ENCODE measurements at places on chromosomes 4 and X. TPM values are rescaled to one million over a fixed set of nuclear protein-coding genes. Genes with fewer than 3 reads are reported as not detected.

DNA sequence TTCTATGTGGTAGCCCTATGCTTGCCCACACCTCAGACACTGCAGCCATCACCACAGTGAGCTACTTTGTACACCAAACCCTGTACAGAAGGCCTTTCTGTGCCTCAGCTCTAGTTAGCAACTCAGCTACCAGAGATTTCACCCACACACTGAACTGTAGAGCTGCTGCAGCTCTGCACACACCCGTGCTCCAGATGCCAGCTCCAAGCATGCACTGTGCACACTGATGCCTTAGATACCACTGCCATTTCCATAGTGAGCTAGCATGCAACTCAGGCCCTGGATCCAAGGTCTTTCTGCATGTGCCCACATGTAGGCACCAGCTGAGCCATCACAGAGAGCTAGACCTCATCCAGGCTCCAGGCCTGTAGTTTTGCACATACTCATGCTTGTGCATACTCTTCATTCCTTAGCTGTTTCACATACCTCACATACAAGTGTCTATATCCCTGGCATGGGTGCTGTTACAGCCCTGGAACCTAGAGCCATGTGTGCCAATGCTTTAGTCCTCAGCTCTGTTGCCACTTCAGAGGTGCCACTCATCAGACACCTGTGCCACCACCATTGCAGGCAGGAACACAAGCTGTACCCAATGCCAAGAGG lies 423.5 kb upstream of the NDST3 start:
- H3K27ac ChIP-seq: no peak overlapping the region
- no peak overlapping the region for H3K4me3 ChIP-seq
- no peak for DNase-seq
- H3K4me1 ChIP-seq: no peaks in the 10 kb centered on the region
- no peaks in the 10 kb centered on the region for H3K27me3 ChIP-seq

DNA sequence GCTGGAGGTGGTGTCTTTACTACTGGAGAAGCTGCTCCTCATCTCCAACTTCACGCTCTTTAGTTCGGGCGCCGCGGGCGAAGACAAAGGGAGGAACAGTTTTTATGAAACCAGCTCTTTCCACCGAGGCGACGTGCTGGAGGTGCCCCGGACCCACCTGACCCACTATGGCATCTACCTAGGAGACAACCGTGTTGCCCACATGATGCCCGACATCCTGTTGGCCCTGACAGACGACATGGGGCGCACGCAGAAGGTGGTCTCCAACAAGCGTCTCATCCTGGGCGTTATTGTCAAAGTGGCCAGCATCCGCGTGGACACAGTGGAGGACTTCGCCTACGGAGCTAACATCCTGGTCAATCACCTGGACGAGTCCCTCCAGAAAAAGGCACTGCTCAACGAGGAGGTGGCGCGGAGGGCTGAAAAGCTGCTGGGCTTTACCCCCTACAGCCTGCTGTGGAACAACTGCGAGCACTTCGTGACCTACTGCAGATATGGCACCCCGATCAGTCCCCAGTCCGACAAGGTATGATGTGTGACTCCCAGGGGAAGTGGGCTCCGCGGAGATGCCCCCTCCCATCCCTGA lies 634 bp downstream of the LRAT start:
- no peaks in the 10 kb centered on the region for H3K36me3 ChIP-seq
- no peak for DNase-seq
- H3K27me3 ChIP-seq: no peaks in the 10 kb centered on the region
- no peak overlapping the region for H3K27ac ChIP-seq
- H3K4me1 ChIP-seq: peaks cover 16% of the 10 kb centered on the region
- H3K4me3 ChIP-seq: no peak overlapping the region

DNA sequence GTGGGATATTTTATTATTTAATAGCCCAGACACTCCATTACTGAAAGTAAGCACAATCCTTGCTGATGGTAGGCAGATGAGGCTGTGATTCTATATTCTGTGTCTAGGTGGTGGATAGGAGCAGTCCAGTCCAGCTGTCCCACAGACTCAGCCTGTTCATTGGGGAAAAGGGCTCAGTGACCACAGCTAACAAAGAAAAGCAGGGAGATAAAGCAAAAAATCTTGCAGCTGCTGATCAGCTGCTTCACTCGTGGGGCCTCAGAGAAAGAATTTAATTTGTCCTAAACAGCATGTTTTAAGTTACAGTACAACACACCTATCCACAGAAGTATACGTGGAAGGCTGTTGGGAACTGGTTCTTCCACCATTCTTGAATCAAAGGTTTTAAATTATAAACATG lies 40.7 kb upstream of the ANK2 start:
- H3K27ac ChIP-seq: no peak overlapping the region
- H3K4me1 ChIP-seq: peaks cover 10% of the 10 kb centered on the region
- no peaks in the 10 kb centered on the region for H3K36me3 ChIP-seq
- no peaks in the 10 kb centered on the region for H3K27me3 ChIP-seq
- DNase-seq: no peak
- no peak overlapping the region for H3K4me3 ChIP-seq

GRCh38 chrX:19968276-19968675 lies 22.6 kb downstream of the BCLAF3 start:
- H3K27me3 ChIP-seq: peaks cover 59% of the 10 kb centered on the region
- no peak for DNase-seq
- H3K4me1 ChIP-seq: no peaks in the 10 kb centered on the region
- no peak overlapping the region for H3K27ac ChIP-seq
- no peaks in the 10 kb centered on the region for H3K36me3 ChIP-seq

- H3K4me3 ChIP-seq: no peak overlapping the region
- H3K4me1 ChIP-seq: no peaks in the 10 kb centered on the region
- H3K27me3 ChIP-seq: peaks cover 42% of the 10 kb centered on the region
- H3K27ac ChIP-seq: no peak overlapping the region
These were observed 127.4 kb downstream of the FAM53A start for GRCh38 chr4:1556541-1557220.

FHDC1 gene
- 22.8 TPM for polyA plus RNA-seq

SPATA4 gene
- 1.1 TPM for polyA plus RNA-seq

Data from lung (tissue), 17 donors.